NCI-H1694 treated with DMSO at 0.1 percent for 48 hours (cell line): ENCODE measurements at places on chromosomes 16 and 17.

DNA sequence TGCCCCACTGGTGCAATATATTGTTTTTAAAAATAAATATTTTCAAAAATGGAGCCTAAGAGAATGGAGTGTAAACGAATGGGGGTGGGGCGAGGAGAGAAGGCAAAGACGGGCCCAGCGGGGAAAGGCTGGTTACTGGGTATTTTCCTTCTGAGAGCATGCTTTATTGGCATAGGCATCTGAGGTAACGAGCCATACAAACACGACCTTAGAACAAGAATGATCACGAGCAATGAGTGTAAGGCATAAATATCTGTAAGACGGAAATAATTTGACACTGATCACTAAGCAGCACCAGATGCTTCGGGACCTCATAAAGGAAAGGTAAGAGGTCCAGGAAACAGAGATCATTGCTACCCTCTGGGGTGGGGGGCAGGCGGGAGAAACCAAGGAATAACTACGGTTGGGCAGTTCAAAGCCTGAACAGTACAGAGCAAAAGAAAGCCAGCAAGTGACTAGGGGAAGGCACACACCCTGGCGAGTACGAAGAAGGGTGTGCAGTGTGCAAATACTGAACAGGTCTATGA is 959 bp downstream of the SSH2 start:
- peak; percentile 30 for DNase-seq

GRCh38 chr16:79101491-79101890 is 499.0 kb downstream of the MAF start:
- DNase-seq, result no peak

GRCh38 chr16:67936124-67936879 is at the start of gene PSMB10:
TSS of gene PSMB10 (minus strand) at chr16:67936850. CDS start at chr16:67936749, 101 bp downstream.
- peak; percentile 11 for DNase-seq

DNA sequence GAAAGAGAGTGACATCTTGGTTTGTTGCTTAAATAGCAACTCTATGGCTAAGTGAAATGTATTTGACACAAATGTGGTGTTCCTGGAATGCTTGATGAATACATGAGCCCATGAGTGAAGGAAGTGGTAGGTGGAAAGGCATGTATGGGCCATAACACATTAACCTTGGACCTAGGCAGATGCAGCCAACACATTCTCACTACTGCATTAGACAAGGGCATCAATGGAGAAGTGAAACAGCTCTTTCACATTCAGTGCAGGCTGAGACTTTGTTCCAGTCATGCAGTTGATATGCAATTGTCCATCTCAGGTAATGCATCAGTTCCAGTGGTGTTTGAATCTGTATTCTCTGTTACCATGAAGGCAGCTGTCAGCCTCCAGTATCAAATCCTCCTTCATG is 133.6 kb downstream of the HS3ST3B1 start:
- no peak for DNase-seq

GRCh38 chr17:74362810-74363498 is 1.3 kb upstream of the BTBD17 start:
- DNase-seq, result peak; percentile 41

GRCh38 chr17:50045154-50045553 is 10.8 kb upstream of the ITGA3 start:
- no peak for DNase-seq

- DNase-seq, result peak; percentile 79
Measured at GRCh38 chr16:52312716-52313115, 234.2 kb downstream of the TOX3 start.

DNA sequence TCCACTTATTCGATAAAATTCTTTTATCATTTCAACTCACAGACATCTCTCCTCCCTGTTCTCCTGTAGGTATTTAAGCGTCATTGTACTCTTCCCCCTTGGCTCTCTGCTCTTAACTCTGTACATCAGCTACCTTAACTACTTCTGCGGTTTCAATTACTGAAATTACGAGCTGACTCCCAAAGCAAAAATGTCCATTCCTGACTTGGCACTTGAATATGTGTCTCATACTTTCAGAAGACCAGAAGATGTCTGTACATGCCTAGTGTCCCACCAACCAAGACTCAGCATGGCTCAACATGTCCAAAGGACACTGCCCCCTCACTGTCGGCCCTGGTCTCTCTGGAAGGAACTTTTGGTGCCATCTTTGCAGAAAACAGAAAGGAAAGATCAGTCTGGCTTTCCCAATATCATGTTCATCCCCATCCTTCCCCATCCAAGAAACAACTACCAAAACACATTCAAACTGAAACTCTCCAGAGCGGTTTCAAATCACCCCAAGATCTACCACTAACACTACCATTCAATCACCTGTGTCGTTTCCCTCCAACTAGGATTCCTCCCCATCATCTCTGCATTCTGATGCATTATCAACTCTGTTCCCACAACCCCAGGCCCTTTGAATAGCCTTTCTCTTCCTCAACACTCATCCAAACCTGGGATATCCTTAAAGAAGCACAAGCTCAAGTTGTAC is 74.9 kb downstream of the ZFHX3 start:
- DNase-seq, result no peak

DNA sequence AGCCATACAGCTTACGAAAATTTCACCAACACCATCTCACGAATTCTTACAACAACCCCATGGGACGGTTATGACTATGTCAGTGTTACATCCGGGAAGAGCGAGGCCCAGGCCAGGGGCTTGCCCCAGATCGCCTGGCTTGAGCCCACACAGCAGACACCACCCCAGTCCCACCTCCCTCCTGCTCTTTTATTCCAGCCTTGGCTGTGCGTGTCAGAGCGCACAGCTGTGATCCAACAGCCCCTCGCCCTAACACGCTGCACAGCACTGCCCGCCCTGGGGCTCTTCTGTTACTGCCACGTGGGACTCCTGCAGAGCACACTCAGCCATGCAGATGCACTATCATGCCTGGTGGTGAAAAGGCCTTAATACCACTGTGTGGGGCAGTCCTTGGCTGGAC is 127.9 kb downstream of the ENGASE start:
- peak; percentile 69 for DNase-seq

DNA sequence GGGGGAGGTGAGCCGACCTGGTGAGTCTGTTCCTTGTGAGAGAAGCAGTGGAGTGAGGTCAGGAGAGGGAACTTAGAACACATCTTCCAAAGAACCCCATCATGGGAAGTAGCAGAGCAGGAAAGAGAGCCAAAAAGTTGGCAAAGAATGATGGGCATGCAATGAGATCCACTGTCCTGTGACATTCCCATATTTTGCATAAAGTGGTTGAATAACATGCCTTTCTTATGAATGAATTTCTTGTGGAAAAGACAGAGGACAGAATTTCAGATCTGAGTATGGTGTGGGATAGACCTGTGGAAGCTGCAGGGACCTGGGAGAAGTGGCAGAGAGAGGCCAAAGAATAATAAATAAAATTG is 41.3 kb downstream of the TMEM100 start:
- no peak for DNase-seq

DNA sequence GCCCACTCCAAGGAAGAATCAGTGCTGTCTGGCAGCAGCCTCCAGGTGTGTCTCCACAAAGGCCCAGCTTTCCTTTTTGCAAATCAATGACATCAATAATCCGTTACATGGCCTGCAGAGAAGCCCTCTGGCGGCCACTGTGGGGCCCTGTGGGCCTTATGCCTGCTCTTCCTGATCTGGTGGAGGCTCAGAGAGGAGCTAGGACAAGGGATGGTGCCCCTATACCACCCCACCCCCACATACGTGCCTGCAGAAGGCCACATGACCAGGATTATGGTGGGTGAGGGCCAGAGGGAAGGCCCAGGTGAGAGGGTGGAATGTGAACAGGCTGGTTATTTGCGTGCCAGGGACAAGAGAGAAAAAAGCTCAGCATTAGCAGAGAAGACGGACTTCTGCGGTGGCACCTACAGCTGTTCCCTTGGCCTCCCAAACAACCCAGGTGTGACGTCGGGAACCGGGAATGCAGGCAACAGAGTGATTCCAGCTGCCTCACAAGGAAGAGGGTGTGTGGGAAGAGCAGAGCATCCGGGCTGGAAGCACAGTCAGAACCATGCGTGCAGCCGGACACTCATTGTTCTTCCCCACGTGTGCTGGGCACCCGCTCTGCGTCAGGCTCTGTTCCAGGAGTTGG is 22.5 kb downstream of the EIF4A3 start:
- peak; percentile 22 for DNase-seq

DNA sequence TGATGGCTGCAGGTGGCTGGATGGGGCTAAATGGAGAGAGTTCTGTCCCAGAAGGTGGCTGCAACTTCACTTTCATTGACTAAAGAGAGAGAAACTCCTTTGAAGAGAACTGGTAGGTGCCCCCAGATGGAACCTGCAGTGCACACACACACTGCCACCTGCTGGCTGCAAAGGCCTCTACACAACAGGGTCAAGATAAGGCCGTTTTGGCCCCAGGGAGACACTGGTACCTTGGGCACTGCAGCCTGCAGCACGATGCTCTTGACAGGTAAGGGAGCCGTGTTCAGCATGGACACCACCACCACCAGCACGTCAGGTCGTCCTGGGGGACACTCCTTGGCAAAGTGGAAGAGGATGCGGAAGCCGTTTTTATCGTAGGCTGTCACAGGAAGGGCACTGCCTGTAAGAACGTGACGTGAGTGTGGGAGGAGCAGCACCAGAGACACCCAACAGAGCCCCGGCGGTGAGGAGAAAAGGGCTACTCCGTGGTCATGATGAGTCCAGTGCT is 22.7 kb downstream of the GGA3 start:
- peak; percentile 18 for DNase-seq

- no peak for DNase-seq
Measured at GRCh38 chr16:83705856-83706255, 101.9 kb upstream of the HSBP1 start.

DNA sequence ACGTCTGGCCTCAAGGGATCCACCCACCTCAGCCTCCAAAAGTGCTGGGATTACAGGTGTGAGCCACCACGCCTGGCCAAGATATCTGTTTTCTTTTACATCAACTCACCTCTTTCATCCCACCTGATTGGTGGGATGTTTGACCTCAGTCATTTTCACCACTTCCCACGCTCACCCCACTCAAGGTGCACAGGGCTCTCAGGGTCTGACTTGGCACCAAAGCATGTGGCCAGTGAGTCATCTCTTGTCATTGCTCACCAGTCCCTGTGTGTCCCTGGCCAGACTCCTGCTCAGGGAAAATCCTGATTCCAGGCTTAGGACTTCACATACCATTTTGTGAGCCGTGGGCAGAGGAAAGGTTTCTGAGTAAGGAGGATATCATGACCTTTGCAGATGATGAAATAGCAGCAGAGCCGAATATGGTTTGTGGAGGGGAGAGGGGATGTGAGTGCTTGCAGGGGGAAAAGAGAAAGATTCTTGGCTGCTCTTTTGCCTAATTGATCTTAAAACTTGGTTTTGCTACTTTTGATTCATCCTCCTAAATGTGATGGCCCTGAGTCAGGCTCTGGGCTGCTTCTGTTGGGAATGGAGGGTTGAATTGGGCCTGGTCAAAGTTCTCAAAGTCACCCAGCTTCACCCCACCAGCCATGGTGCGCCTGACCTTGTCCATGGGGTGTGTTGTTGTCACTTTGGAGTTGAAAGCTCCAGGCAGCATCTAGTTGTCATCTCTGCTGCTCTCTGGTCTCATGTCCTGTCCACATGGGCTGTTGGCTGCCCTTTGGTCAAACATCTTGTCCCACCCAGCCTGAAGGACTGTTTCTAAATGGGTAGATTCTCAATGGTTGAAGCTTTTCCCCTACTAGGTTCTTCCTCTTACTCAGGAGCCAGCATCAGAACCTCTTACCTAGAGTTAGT is 6.0 kb upstream of the KCNH6 start:
- no peak for DNase-seq

GRCh38 chr16:57962756-57963155 is 8.2 kb downstream of the CNGB1 start:
- DNase-seq, result no peak

- no peak for DNase-seq
Measured at GRCh38 chr16:84312783-84313382, 18.2 kb downstream of the WFDC1 start.

- DNase-seq, result no peak
Measured at GRCh38 chr16:12009922-12010321, 33.4 kb downstream of the SNX29 start.

DNA sequence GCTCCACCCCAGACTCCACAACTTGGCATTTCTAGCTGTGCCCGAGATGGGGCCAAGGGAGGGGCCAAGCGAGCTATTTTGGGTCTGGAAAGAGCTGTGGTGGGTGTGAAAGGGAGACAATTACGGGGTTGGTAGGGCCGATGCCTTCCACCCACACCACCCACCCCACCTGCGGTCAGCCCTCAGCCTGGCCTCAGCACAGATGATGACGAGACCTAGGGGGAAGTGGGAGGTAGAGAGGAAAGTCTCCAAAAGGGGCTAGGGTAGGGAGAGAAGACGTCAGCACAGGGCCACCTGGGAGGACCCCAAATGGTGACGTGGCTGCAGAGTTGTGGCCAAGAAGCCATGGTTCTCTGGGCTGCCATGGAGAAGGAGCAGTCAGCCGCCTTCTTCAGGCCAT is 83.1 kb downstream of the SDK2 start:
- no peak for DNase-seq

GRCh38 chr17:32882734-32883133 is 5.8 kb upstream of the MYO1D start:
- no peak for DNase-seq

GRCh38 chr17:50692448-50693035 is 15.2 kb downstream of the ANKRD40 start:
- no peak for DNase-seq

DNA sequence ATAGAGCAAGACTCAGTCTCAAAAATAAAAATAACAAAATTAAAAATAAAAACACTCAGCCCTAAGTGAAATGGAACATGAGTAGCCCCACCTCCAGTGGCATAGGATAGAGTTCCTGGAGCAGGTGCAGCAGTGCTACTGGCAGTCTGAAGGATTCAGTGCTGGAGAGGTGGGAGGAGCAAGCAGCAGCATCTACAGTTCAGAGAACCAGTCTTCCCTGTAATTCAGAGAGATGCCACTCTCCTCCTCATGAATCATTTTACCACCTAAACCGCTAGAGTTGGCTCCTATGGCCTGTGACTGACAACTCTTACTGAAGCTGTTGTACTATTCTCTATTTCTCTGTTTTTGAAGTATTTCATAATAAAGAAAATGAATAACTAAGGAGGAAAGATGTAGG is 56.0 kb upstream of the SMURF2 start:
- DNase-seq, result no peak

DNA sequence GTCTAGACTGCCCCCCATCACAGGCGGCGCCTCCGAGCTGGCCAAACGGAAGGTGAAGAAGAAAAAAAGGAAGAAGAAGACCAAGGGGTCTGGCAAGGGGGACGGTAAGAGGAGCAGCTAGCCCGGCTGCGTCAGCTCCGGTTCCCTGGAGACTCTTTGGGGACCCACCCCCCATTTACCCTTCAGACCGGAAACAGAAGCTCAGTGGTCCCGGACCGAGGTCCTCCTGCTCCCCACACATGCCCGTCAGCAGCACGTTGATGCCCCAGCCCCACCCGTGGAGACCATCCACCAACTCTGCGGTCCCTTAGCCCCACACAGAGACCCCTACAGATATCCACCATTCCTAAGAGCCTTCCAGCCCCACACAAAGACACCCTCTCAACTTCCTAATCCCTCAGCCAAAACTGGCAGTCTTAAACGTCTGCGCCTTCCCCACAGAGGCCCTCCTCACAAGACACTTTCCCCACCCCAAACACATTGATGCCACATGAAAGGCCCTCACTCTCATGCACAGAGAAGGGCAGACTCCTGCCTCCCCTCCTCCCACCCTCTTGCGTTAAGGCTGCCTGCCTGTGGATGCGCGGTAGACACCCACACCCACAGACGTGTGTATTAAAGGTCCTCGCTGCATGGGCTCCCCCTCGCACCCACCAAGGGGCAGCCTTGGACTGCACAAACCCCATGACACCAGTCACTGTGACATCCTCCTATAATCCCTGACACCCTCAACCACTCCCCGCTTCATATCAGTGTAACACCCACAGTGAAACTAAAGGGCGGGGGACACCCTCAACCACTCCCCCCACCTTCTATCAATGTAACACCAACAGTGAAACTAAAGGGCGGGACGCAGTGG is 58.2 kb upstream of the RPH3AL start:
- DNase-seq, result no peak
